Right ventricle myocardium superior (tissue), 1 donor: ENCODE measurements at places on chromosomes 1 and 21.
A peak's percentile ranks its signal among the peaks of the same experiment; 100 is the strongest.

DNA sequence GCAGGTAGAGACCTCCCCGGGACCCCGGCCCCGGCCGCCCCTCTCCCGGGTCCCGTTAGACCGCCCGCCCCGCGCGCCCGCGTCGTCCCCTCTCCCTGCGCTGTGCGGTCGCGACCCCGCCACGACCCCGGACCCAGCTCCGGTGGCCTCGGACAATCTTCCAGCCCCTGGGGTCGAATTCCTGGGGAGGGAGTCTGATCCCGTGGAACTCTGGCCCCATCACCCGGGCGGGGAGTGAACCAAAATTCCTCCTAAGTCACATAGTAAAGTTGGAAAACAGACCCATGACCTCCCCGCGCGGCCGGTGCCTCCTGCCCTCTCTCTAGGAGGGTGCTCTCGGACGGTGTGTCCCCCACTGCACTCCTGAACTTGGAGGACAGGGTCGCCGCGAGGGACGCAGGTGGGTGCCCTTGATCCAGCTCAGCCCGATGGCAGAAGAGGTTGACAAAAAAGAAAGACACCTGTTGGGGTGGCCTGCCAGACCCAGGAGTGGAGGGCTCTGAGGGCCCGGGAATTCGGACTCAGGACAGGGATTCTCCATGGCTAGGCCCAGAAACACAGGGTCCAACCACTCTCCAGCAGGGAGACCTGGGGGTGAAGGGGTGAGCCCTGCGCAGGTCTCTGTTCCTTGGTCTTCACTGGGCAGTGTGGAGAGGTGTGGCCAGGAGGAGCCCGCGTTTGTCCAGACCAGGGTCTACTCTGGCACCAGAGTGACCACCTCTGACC is 451 bp downstream of the ADAMTSL4 start:
- DNase-seq: peak; percentile 72

DNA sequence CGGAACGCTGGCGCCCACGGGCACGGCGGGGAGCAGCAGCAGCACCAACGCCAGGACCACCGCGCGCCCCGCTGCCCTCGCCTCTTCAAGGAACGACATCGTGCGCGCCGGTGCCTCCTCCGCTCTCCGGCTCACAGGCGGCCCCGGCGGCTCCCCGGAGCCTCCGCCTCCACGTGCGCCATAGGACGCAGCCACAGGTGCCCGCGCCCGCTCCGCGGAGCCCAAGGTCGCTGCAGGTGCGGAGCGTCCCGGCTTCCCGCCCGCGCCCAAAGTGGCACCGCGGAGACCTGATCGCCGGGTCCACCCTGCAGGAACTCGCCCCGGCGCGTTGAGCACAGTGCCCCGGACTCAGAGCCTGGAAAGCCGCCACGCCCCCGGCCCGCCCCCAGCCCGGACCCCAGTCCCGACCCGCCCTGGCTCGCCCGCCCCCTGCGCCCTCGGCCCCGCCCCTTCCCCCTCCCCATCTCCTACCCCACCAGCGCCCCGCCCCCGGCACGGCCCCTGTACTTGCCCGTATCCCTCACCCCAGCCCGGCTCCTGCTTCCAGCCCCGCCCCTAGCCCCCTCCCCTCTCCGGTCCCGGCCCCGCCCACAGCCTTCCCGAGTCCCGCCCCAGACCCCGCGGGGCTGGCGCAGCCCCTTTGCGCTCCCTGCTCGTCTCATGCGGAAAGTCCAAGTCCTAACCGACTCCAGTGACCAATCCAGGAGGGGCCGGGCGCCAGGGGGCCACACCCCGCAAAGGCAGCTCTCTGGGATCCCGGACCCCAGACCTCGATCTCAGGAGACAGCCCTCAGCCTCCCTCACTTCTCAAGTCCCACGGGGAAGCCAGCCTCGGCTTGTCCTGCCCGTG is at the start of gene MEGF6:
Gene MEGF6, minus strand, starts transcription at position 339 of the 850 bp plus-strand sequence. Its CDS starts 240 bp downstream, at position 99.
- peak; percentile 65 for DNase-seq

DNA sequence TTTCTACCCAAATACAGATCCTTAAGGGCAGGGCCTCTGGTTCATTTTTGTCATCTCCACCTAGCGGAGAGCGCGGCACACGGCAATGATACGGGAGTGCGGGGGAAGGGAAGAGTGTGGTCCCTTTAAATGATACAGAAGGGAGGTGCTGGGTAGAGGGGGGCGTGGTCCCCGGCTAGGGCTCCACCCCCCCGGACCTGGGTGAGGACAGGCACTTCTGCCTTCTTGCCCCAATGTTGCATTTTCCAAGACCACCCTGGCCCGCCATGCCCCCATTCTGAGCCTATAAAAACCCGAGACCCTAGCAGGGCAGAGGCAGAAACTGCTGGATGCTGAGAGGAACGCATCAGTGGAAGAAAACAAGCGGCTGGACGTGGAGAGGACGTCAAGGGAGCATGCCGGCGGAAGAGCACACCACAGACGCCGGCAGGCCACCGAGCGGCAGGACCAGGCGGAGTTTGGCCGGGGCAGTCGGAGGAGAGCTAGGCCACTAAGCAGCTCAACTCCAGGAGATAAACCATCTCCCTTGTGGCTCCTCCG is 30.0 kb downstream of the LRRC3 start:
- DNase-seq: peak; percentile 55

DNA sequence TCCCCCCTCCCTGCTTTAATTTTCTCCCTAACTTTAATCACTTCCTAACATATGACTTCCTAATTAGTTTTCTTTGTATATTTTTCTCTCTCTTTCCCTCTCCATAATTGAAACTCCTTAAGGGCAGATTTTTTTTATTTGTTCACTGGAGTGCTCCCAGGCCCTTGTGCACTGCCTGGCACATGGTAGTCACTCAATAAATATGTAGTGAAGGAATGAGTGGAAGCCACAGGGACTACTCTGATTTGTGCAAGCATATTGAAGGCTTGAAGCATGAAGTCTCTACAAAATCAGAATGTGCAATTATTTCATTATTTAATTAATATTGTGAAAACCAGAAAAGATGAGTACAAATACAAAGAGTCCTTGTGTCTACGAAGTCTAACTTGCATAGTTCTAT is 41.5 kb downstream of the SNX7 start:
- no peak for DNase-seq

- DNase-seq: no peak
Observed at GRCh38 chr1:220703305-220703704, 13.1 kb downstream of the C1orf115 start.

GRCh38 chr1:23809751-23810171 is 9.2 kb upstream of the GALE start:
- peak; percentile 75 for DNase-seq

- no peak for DNase-seq
Observed at GRCh38 chr1:200869753-200870391, 2.9 kb upstream of the GPR25 start.

GRCh38 chr1:16402742-16403141 is 34.5 kb downstream of the SPATA21 start:
- DNase-seq: peak; percentile 13

DNA sequence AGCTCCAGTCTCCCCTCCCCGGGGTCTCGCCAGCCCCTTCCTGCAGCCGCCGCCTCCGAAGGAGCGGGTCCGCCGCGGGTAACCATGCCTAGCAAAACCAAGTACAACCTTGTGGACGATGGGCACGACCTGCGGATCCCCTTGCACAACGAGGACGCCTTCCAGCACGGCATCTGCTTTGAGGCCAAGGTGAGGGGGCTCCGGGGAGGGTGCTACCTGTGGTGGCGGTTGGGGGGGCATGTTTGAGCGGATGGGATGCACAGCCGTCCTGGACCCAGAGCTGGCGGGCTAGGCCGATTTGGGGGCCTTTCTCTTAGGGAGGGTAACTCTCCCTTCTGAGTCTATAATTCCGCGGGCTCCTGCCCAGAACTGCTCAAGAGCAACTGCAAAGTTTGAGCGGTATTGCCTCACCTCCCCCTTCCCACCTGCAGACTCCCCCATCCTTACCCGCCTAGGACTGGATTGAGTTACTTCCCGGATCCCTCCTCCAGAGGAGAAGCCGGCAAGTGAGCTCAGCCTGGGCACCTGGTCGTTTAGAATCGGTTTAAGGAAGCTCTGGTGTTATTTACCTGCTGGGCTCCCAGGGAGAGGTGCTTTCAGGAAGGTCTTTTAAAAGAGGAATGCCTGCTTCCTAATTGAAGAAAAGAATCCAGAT is 730 bp downstream of the NOS1AP start:
- no peak for DNase-seq

DNA sequence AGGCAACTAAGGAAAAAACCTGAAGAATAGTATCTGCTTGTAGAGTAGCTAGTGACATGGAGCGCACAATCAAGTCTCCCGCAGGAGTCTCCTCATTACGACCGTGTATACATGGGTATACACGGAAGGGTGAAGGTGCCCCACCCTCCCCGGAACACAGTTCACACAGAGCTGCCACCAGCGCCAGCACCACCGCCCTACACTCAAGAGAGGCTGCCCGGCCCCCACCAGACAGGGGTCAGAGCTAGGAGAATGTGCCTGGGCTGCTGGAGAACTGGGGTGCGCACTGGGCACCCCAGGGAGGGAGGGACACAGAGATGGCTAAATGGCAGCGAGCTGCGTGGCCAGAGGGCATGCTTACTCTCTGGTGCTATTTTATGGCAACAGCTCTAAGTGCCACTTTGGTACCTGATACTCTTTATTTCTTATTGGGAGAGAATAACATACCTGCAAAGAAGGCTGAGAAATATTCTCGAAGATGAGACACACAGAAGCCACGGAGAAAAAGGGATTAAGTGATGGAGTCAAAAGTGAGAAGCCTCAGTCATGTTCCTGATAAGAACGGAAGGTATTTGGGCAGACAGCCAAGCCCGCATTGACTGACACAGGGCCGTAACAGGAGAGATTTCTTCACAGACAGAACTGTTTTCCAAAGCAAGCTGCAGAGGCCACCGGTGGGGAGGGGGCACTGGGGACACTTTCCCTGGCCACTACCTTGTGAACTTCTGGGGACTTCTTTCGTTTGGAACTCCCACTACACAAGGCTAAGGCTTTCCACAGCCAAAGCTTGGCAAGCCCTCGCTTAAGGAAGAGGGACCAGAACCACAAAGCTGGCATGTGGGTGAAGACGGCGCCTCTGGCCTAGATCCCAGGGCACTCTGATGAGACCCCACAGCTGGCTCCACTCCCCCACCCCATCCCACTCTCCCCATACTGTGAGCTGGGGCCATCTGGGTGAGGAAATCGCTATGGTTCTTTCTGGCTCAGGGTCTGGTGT is 108.0 kb downstream of the PGBD5 start:
- no peak for DNase-seq

- DNase-seq: no peak
Observed at GRCh38 chr1:239882967-239883366, 208.7 kb upstream of the FMN2 start.
